ENCODE measurements at places on chromosomes 5 and 9.
A peak's percentile ranks its signal among the peaks of the same experiment; 100 is the strongest.

DNA sequence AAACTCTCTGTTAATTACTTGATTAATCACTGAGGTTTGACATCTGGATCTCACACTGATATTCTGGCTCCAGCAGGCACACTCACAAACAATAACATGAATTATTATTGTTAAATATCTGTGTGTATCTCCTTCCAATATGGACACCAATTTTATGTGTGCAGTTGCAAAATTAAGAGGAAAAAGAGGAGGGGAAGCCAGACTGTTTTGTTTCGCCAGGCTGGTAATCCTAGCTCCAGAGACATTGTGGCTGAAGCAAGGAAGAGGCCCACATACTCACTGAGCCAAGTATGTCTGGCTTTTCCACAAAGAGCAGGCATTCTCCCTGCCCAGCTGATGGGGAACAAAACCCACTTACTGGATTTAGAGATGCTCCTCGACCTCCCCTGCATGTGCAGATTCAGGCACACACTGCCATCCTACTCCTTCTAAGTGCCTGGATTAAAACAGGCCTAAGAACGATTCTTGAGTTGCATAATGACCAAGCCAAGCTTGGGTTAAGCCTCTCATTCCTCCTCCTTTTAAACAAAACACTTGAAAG lies 181.9 kb downstream of the ESM1 start:
- DNase-seq: no peak

DNA sequence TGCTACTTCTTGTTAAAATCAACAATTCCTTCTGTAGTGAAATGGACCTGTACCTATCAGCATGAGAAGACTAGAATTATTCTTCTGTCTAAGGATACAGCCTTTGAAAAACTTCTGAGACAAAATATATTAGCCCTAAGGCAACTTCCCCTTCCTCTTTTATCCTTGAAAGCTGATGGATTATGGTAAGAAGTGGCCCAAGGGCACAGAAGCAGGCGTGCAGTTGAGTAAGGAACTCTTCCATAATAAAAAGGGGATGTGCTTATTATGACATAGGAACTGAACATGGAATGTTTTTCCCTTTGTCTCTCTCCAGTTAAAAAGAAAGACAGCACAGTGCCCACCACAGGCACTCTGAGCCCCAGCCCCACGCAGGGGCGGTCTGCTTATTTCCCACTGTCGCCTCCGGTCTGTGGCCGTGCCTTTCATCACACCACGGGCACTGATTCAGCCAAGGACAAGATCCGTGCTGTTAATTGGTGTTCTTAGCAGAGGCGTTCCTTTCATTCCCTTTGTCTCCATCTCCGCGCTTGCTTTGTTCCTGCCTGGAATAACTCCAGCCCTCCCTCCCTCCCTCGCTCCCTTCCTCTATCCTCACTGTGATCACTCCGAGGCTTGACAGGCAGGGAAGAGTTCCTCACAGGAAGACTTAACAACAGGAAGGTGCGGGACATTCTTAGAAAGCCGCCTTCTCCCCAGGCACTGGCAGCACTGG lies 135.9 kb upstream of the OTULINL start:
- DNase-seq: peak; percentile 86

- DNase-seq: no peak
Measured at GRCh38 chr5:98275980-98276379, 497.5 kb upstream of the RGMB start.

- no peak for DNase-seq
Measured at GRCh38 chr5:111347021-111347420, 122.8 kb downstream of the CAMK4 start.

DNA sequence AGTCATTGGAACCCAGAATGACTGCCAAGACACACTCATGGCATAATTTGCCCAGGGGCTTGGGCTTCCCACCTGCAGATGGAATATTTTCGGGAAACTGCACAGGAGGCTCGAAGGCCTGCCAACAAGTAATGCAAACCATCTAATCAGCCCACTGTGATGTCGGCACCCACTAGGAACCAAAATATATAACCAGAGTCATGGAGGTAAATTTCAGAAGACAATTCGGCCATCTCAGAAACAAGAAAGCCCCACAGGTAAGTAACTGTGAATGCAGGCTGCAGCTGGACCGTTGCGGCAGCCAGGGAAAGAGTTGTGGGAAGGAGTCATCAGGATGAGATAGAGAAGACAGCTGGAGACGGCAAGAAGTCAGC lies 264.4 kb downstream of the SYK start:
- DNase-seq: no peak

GRCh38 chr9:13651969-13652663 lies 372.6 kb upstream of the MPDZ start:
- DNase-seq: no peak

- no peak for DNase-seq
Measured at GRCh38 chr5:72478684-72479083, 28.5 kb downstream of the ZNF366 start.

DNA sequence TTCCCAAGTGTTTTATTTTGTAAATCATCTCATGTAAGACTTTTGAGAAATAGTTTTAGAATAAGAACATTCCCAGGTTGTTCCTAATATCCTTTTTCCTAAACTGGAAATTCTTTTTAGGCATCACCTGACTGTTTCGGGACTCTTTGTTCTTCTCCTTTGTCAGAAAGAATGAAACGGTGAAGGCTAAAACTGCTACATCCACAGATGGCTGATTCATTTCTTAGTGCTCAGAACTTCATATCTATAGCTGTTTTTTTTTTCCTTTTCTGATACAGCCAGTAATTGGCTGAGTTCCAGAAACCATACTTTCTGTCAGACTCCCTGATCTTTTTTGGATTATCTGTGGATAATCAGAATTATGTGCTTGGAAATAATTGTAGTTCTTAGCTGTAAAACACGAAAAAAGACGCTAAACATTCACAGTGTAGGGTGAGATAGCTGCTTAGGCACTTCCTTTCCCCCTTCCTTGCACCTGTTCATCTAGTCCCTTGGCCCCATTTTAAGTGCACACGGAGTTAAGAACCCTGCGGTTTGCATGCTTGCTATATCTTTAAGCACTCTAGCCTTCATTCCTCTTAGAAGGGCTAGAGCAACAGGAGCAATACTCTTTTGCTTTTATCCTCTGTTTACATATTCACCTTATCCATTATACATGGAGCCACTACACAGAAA lies 283.9 kb downstream of the PJA2 start:
- no peak for DNase-seq

- DNase-seq: no peak
Measured at GRCh38 chr9:99201603-99202002, 20.1 kb downstream of the ALG2 start.

GRCh38 chr5:159444441-159445082 lies 114.3 kb upstream of the IL12B start:
- DNase-seq: no peak

DNA sequence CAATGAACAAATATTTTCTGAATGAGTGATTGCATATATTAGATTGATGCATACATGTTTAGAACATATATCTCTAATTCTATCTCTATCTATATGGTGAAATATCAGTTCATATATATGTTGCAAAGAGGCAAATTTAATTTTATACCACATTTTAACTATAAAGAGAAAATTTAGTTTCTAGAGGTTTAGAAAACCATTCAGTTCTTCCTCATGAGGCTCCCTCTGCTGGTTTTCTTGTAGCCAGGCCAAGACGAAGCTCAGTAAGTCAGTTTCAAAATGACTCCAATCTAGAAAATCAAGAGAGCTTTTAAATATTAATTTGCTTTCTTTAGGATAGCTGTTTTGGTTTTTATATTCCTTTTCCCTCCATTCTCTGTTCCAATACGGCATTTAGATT lies 312.1 kb downstream of the TMEM232 start:
- no peak for DNase-seq

GRCh38 chr5:1883120-1883924 lies 597 bp upstream of the IRX4 start:
- no peak for DNase-seq

- DNase-seq: no peak
Measured at GRCh38 chr5:168299372-168299771, 7.9 kb downstream of the WWC1 start.

GRCh38 chr9:103319979-103320378 lies 324.8 kb downstream of the CYLC2 start:
- DNase-seq: no peak

DNA sequence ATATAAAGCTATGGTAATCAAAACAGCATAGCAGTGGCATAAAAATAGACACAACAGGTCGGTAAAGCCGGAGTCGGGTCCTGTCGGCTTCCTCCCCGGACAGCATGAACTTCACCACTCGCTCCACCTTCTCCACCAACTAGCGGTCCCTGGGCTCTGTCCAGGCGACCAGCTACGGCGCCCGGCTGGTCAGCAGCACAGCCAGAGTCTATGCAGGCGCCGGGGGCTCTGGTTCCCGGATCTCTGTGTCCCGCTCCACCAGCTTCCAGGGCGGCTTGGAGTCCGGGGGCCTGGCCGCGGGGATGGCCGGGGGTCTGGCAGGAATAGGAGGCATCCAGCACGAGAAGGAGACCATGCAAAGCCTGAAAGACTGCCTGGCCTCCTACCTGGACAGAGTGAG lies 124.0 kb downstream of the CSNK1G3 start:
- DNase-seq: no peak

GRCh38 chr5:54547711-54548250 lies 30.2 kb downstream of the SNX18 start:
- DNase-seq: no peak

- peak; percentile 15 for DNase-seq
Measured at GRCh38 chr5:140631831-140632365, 1.1 kb downstream of the CD14 start.

- DNase-seq: no peak
Measured at GRCh38 chr5:2511126-2511525, 240.4 kb downstream of the IRX2 start.

DNA sequence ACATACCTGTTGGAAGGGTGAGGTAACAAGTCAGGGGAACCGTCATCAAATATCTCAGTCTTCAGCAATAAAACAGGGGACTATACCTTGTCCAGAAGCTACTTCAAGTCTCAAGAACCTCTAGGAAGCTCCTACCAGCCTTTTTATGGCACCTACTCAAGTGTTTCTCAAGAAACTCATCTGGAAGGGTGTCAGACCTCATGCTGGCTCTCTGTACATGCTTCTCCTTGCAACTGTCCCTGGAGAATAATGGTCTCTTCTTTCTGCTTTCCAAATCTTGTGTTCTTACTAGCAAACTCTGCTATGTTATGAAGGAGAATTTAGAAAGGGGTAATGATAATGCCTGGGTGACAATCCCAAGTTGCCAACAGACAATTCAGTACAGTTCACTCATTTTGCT lies 8.3 kb upstream of the PTAR1 start:
- no peak for DNase-seq

DNA sequence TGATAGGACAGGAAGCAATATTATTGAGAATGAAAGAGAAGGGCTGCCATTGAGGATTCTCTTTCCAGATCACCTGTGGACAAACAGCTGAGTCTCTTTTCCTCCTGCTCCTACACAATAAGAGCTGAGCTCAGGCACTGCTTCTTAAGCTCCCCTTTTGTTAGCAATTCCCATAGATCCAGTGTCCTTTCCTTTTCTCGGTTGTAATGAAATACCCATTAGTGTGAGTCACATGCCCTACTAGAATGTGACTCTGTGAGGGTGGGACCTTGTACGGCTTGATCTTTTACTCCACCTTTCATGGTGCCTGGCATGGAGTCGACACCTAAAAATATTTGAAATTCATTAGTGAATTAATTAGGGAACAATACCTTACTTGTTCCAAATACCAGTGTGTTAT lies 269.2 kb downstream of the NR3C1 start:
- DNase-seq: no peak

GRCh38 chr5:76271836-76272235 lies 131.2 kb upstream of the IQGAP2 start:
- no peak for DNase-seq

DNA sequence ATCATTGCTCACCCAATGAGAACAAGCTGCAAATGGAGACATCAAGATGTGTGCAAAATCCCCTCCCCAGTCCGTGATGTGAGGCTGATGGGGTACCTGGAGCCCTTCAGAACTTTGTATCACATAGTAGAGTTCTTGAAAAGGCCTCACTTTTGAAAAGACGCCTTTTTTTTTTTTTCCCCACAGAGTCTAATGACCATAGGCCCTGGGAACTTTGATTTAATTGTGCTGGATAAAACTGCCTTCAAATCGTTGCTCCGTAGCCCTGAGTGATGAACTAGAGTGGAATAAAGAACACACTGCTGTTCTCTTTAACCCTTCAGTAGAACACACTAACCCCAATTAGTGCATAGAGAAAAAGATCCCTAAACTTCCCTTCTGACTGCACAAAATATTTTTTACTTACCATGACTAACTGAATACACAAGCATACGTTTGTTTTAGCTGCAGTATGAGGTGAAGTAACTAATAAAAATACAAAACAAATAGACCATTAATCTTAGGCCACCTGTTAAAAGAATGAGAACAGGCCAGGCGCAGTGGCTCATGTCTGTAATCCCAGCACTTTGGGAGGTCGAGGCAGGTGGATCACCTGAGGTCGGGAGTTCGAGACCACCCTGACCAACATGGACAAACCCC lies 15.1 kb downstream of the PSAT1 start:
- DNase-seq: no peak

DNA sequence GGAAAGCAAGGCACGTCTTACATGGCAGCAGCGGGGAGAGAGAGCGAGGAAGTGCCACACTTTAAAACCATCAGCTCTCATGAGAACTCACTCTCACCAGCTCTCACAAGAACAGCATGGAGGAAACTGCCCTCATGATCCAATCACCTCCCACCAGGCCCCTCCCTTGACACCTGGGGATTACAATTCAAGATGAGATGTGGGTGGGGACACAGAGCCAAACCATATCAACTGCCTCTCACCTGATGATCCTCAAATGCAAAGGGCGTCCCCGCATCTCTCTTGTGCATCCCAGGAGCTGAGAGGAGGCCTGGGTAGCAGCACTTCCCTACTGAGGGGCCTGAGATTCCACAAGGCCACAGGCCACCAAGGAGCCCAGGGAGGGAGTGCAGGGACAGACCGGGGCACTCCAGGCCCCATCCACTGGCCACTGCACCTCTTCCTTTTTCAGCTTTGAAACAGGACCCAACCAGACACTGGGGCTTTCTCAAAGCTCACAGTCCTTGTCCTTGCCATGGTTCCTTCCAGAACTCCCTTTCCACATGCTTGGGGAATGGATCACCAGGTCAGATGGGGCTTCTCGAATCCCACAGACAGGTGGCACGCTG lies 54.5 kb upstream of the IL17B start:
- no peak for DNase-seq

GRCh38 chr5:117302949-117303348 lies 728.3 kb upstream of the SEMA6A start:
- no peak for DNase-seq

GRCh38 chr9:132584601-132585560 lies 2.5 kb downstream of the BARHL1 start:
- DNase-seq: no peak

- DNase-seq: no peak
Measured at GRCh38 chr9:99296291-99296951, 74.3 kb downstream of the SEC61B start.

DNA sequence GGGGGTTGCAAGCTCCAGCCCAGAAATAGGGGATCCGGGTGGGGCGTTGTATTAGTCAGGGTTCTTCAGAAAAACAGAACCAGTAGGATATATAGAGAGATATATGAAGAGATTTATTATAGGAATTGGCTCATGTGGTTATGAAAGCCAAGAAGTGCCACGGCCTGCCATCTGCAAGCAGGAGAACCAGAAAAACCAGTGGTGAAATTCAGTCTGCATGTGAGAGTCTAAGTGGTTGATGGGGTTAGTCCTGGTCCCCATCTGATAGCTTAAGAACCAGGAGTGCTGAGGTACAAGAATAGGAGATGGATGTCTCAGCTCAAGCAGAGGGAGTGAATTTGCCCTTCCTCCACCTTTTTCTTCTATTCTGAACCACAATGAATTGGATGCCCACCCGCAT lies 123.4 kb upstream of the APC start:
- no peak for DNase-seq

GRCh38 chr9:13481274-13481673 lies 201.8 kb upstream of the MPDZ start:
- DNase-seq: no peak

- no peak for DNase-seq
Measured at GRCh38 chr9:31587146-31587545, 797.3 kb upstream of the ACO1 start.

Data from COR-L47 (cell line).